ENCODE measurements at places on chromosomes 5 and 9.

GRCh38 chr5:134084022-134084565, 30.4 kb upstream of the TCF7 start:
- no peak overlapping the region for H3K27ac ChIP-seq
- peaks cover 2% of the 10 kb centered on the region for H3K4me1 ChIP-seq
- DNase-seq, result no peak
- no peaks in the 10 kb centered on the region for H3K27me3 ChIP-seq

DNA sequence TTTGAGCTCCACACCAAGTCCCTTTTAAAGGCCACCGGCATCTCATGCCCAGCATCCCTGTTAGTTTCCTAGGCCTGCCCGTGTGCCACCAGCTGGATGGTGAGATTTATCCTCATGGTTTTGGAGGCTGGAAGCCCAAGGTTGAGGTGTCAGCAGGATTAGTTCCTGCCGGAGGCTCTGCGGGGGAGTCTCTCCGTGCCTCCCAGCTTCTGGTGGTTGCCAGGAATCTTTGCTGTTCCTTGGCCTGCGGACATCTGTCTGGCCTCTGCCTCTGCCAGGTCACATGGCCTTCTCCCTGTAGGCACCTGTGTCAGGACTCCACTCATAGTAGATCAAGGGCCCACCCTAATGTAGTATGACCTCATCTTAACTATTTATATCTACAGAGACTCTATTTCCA, 45.4 kb downstream of the JADE2 start:
- H3K36me3 ChIP-seq, result peaks cover 61% of the 10 kb centered on the region
- H3K4me3 ChIP-seq, result no peak overlapping the region
- no peaks in the 10 kb centered on the region for H3K4me1 ChIP-seq
- DNase-seq, result no peak

- no peak overlapping the region for H3K4me3 ChIP-seq
- no peaks in the 10 kb centered on the region for H3K36me3 ChIP-seq
- no peak overlapping the region for H3K27ac ChIP-seq
- no peak for DNase-seq
Measured at GRCh38 chr5:66697796-66698564, 101.8 kb downstream of the MAST4 start.

DNA sequence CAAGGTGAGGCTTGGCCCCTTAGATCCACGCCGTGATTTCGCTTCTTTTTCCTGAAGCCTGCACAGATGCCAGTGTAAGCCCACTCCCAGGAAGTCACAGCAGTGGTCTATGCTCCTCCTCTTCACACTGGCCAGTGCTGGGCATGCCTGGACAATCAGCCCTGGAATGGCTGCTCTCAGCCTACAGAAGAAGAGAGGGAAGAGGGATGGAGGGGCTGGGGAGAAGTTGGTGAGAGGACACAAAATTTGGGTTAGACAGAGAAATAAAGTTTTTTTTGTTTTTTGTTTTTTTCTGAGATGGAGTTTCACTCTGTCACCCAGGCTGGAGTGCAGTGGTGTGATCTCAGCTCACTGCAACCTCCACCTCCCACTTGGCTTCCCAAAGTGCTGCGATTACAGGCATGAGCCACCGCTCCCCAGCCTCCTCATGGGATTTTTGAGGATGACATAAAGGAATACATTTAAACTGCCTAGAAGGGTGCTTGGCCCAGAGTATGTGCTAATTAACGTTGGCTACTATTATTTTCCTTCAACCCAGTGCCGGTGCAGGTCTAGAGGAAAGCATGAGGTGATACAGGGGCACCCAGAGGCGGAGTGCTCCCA, 830 bp downstream of the S100Z start:
- DNase-seq, result no peak
- H3K4me1 ChIP-seq, result no peaks in the 10 kb centered on the region

DNA sequence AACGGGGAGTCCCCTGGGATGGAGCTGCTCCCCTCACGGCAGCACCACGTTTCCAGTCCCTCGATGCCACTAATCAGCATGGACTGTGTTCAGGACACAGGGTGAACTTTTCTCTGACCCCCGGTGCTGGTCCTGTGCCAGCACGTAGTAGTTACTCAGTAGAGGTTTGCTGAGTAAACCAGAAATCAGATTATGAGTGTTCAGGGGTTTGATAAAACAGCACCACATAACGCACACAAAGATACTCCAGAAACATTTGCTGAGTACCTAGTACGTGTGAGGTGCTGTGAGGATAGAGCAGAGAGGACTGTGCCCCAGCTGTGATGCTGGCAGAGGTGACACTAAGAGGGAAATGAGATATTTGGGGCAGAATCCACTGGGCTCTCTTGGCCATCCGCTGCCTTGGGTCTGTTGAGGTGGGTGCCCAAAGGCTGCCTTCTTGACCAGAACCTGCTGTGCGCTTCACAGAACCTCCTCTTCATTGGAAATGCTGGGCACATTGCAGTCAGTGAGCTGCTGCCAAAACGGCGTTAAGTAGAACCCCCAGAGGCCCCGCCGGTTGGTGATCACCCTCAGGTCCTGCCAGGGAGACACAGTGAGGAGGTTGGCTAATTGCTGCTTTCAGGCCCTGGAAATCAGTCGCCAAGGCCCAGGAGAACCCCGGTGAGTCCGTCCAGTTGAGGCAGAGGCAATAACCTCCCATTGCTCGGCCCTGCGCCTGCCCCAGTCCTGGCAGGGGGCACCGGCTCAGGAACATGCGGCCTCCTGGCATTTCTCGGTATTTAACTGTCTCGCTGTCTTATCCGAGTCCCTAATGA, 49.4 kb downstream of the NEURL1B start:
- H3K36me3 ChIP-seq, result no peaks in the 10 kb centered on the region
- DNase-seq, result no peak
- H3K27ac ChIP-seq, result no peak overlapping the region
- H3K4me1 ChIP-seq, result 0 out of 2 replicates have a peak, but pooled peaks cover 2% of the 10 kb centered on the region

- no peaks in the 10 kb centered on the region for H3K36me3 ChIP-seq
- no peak overlapping the region for H3K27ac ChIP-seq
- H3K27me3 ChIP-seq, result no peaks in the 10 kb centered on the region
- H3K4me1 ChIP-seq, result 0 out of 2 replicates have a peak, but pooled peaks cover 5% of the 10 kb centered on the region
- no peak overlapping the region for H3K4me3 ChIP-seq
- no peak for DNase-seq
Measured at GRCh38 chr5:172827841-172828240, 6.2 kb upstream of the ERGIC1 start.
